AG20443 (cell line): ENCODE measurements at places on chromosomes 6 and 20.

- no peak for DNase-seq
These were observed 19.2 kb downstream of the ASIP start for GRCh38 chr20:34260208-34260942.

DNA sequence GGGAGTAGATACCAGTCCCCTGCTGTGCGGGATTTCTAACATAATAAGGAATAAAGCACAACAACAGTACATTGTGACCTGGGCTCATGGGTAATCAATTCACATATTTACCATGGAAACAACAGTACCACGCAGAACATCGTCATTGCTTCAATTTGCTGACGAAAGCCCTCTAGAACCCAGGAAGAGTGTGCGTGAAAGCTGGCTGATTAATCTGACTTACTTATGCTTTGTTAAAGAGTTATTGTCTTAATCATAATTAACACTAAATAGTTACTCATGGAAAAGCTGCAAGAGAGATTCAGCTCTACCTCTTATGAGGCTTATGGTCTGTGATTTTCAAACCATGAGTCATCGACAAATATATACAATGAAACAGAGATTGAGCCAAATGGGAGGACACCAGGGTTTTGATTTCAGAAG lies 644.3 kb upstream of the AGPAT4 start:
- no peak for DNase-seq

- DNase-seq = no peak
These were observed 75.0 kb downstream of the SHLD1 start for GRCh38 chr20:5825130-5825719.

GRCh38 chr6:154882107-154882506 lies 113.0 kb upstream of the TIAM2 start:
- DNase-seq = no peak

GRCh38 chr6:3987053-3987452 lies 91.9 kb downstream of the FAM217A start:
- DNase-seq = no peak

GRCh38 chr6:30060606-30061091 lies 416 bp upstream of the POLR1H start:
- DNase-seq = peak; percentile 53

DNA sequence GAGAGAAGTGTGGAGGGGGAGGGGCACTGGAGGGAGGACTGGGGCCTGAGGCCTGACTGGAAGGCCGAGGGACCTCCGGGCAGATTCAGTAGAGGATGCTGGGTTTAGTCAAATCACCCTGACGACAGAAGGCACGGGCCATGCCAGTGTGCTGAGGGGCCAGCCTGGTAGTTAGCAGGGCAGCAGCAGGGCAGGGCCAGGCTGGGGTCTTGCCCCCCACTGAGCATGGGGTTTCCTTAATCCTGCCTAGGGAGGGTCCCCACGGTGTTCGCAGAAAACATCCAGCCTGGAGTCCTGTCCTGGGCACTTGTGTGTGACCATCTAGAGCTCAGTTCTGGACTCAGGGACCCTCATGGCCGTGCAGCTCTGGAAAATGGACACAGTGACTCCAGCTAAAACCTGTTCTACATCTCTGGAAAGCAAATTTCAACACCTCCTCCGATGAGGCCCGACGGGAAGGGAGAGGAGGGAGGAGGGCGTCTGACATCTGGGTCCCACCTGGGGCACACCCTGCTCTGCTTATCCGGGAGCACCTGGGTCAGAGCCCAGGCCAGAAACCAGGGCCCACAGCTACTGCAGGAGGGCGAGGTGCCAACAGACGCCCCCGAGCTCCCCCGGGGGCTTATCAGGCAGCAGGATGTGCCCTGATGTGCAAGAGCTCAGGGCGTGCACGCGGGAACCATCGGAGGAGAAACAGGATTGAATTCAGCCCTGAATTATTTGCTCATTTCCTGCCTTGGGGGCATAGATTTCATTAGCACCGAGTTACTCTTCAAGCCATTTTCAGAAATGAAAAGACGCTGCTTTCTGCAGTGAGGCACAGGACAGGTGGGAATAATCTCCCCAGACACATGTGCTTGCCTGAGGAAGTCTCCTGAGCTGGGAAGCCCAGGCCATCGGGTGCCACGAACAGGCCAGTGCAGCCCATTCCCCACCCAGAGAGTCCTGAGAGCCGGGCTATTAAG lies 78.0 kb upstream of the MPC1 start:
- DNase-seq = no peak

DNA sequence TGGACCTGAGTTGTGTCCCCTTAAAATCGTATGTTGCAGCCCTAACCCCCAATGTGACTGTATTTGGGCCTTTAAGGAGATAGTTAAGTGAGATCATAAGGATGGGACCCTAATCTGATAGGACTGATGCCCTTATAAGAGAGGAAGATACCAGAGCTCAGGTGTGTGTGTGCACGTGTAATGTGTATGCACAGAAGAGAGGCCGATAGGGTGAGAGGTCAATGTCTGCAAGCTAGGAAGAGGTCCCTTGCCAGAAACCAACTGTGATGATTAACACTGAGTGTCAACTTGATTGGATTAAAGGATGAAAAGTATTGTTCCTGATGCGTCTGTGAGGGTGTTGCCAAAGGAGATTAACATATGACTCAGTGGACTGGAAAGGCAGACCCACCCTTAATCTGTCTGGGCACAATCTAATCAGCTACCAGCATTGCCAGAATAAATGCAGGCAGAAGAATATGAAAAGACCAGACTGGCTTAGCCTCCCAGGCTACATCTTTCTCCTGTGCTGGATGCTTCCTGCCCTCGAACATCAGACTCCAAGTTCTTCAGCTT lies 299.8 kb downstream of the LRFN2 start:
- no peak for DNase-seq

DNA sequence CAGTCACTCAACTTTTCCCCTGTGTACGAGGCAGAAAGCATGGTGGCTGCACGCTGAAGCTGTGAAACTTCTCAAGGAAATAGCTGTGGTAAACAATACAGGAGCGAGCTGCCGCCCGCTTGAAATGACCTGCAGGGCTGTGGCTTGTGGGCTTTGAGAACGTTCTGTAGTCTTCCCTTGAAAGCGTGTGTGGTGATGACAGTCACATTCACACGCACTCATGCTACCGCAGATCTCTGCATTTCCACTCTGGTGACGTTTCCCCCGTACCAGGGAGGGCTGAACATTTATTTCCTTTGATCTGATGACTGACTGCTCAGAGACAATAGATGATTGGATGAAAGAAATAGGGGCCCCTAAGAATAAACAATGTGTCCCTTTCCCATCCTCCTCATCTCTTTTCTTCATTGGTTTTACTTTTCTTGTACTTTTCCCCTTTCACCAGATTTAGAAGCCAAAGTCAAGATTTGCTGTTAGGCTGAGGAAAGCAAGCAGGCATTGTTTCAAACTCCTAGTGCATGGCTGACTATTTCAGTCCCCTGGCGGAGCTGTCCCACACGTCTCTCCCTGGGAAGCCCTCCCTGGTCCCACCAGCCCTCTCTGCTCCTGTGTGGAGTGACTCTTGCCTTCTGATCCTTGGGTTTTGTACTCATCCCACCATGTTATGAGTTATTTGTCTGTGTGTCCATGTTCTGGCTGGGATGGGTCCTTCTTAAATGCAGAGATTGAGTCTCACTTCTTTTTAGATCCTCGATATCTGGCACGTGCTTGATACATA lies 3.9 kb downstream of the SYTL3 start:
- DNase-seq = no peak

- DNase-seq = no peak
These were observed 4.5 kb downstream of the CABLES2 start for GRCh38 chr20:62402456-62403150.

- DNase-seq = no peak
These were observed 19.9 kb downstream of the MCM8 start for GRCh38 chr20:5970381-5970780.

DNA sequence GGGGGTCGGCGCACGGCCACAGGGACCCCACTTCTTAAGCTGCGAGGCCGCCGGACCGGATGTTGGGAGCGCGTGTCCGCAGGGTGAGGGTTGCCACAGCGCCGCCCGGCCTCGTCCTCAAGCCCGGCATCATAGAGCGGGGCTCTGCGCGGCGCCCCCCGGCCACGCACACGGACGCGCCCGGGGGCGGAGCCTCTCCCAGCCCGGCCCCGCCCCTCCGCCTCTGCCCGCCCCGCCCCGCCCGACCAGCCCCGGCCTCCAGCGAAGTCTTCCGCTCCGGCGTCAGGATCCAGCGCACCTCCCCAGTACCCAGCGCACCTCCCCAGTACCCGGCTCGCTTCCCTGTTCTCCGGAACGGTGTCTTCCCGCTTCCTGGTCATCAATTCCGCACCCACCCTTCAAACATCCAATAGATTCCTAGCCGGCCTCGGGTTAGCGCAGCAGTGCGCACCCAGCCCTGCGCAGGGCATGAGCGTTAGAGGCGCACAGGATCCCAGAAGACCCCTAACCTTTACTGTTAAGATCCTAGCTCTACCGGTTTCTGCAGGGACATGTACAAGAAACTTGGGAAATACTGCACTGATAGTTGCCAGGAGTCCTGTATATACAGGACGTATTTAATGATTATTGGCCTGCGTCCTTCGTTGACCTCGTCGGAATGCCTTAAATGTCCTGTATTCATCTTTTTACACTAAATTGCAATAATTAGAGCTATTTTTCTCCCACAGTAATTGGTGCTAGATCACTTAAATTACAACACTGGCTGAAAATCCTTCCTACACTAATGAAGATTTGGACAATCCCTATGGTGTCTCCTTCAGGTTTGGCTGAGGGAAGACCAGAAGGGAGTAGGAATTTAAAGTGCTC lies 535 bp upstream of the DNAAF9 start:
- peak; percentile 95 for DNase-seq

GRCh38 chr6:31122791-31123706 lies 2.8 kb upstream of the CDSN start:
- DNase-seq = peak; percentile 86

DNA sequence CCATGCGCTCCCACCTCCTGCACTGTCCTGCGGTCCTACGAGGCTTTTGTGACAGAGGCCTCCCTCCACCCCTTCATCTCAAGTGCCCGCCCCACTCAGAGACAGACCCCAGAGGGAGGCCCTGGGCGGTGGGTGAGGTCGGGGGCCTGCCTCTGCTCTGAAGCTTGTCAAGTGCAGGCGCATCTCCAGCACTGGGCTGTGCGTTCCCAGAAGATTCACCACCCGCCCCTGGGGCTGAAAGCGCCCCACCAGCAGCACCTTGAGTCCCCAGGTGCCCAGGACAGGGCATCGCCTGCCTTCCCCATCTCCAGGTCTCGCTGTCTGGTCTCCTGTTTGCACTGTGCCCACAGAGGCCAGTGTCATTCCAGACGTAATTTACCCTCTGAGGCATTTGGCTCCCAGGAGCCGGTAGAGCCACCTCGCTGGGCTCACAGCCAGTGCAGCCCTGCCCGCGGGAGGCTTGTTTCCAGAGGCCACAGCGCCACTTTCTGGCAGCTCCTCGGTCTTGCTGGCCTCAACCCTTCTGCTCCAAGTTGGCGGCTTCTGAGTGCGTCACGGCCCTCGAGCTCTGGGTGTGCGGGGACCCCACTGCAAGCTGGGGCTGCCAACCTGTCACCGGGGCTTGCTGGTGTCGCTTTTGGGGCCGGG lies 191.1 kb downstream of the TAF4 start:
- DNase-seq = no peak

DNA sequence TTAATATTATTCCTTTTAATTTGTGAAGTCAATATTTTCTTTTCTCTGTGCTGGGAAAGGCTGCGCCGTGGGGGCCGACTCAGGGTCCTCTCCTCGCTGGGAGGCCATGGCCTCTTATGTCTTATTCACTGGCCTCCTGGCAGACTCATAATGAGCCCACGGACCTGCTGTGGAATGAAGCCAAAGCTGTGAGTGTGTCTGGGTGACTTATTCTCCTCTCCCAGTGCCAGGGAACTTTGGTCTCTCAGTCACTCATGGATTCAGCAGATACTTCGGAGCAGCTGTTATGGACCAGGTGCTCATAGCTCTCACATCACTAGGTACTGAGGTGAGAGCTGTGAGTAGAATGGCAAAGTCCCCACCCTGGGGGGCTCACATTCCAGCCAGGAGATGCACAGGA lies 297.6 kb downstream of the CDH26 start:
- no peak for DNase-seq

- no peak for DNase-seq
These were observed 8.6 kb upstream of the CARMIL1 start for GRCh38 chr6:25270559-25270958.

- no peak for DNase-seq
These were observed 222.9 kb downstream of the EPHA7 start for GRCh38 chr6:93196406-93196970.

GRCh38 chr20:56222945-56223344 lies 25.6 kb upstream of the MC3R start:
- no peak for DNase-seq
